ENCODE measurements at places on chromosomes 1 and 21. TPM values are rescaled to one million over a fixed set of nuclear protein-coding genes. Genes with fewer than 3 reads are reported as not detected.

GRCh38 chr1:223129229-223129901, 13.7 kb downstream of the TLR5 start:
- peak; percentile 84 for DNase-seq
- no peaks in the 10 kb centered on the region for H3K27me3 ChIP-seq
- no peaks in the 10 kb centered on the region for H3K36me3 ChIP-seq
- no peak overlapping the region for H3K4me3 ChIP-seq
- no peaks in the 10 kb centered on the region for H3K4me1 ChIP-seq

DMBX1 gene
- not detected for total RNA-seq

DNA sequence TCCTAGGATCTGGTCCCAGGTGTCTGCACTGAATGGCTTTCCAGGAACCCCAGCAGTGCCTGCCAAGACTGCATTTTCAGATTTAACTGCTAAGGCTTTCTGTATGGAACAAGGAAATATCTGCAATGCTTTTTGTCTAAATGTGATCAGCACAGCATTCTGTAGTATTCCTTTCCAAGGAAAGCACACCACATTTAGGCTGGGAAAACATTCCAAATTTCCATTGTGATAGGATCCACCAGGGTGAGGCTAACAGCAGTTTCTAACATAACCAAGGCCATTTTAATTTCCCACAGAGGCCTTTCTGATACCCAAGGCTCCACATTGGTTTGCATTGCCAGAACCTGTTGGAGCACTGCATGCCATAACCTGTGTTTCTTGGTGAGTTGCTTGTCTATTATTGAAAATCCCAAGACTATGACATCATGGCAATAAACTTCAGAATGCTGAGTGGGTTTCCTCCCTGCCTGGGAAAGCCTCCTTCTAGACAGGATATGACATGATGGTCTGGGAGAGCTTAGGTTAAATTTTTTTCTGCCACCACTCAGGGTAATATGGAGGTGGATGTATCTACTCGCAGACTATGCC, 23.3 kb upstream of the PTGFRN start:
- H3K36me3 ChIP-seq, result no peaks in the 10 kb centered on the region
- H3K27me3 ChIP-seq, result no peaks in the 10 kb centered on the region
- no peaks in the 10 kb centered on the region for H3K4me1 ChIP-seq

AIM2 gene
- total RNA-seq, result 0.97 TPM

TNNI3K gene
- 2.8 TPM for total RNA-seq

NUDT17 gene
- 2.7 TPM for total RNA-seq

GRCh38 chr1:26287811-26288210, 7.9 kb downstream of the SH3BGRL3 start:
- H3K4me1 ChIP-seq, result no peaks in the 10 kb centered on the region
- no peak for DNase-seq
- H3K27me3 ChIP-seq, result no peaks in the 10 kb centered on the region
- no peak overlapping the region for H3K4me3 ChIP-seq

DNA sequence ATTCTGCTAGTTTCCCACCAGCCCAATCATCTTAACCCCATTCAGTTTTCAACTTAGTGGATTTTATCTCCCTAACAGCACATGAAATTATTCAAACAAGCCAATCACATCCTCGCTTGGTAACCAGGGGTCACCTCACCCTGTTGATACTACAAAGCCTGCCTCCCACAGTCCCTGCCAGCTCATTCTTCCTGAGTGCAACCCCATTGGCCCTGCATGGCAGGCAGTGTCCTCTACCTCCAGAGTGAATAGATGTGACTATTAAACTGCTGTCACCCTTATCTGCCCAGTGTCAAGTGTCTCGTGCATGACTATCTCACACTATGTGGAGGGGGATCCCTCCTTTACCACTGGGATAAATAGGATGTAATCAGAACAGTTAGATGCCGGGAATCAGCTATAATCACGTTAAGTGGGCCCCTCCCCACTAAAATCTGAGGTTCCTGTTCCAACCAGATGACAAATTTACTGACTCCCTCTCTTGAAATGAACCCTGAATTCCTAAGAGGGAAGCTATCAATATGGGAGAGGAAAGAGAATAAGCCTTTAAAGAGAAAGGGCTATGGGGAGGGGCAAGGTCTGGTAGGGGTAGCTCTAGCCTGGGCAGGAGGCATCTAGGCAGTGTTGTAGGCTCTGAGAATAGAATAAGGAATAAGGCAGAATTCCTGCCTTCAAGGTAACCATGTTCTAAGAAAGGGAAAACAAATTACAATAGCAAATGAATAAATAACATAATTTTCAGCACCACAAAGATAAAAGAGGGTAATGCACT, 155.9 kb downstream of the SLC30A10 start:
- no peak for DNase-seq
- no peak overlapping the region for H3K4me3 ChIP-seq
- no peaks in the 10 kb centered on the region for H3K27me3 ChIP-seq

GRCh38 chr1:186112280-186112679, 262.8 kb downstream of the TPR start:
- H3K4me3 ChIP-seq, result no peak overlapping the region
- H3K27me3 ChIP-seq, result no peaks in the 10 kb centered on the region
- no peak overlapping the region for H3K27ac ChIP-seq

CD1E gene
- total RNA-seq, result not detected

DNA sequence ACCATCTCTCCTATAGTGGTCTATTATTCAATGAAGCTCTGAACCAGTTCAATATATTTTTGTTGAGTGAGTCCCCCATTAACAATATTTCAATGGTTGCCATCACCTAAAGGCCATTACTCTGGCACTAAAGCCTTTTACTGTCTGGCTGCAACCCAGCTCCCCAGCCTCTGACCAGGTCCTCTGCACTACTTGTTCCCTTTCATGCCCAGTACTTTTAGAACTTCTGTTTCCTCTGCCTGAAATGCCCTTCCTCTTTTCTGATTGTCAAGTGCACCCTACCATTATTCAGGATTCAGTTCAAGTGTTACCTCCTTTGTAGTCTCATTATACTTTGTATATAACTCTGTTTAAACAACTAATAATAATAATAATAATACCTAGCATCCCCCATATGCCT, 30.4 kb upstream of the ZFYVE9 start:
- no peaks in the 10 kb centered on the region for H3K36me3 ChIP-seq
- no peak for DNase-seq
- no peaks in the 10 kb centered on the region for H3K27me3 ChIP-seq
- no peaks in the 10 kb centered on the region for H3K4me1 ChIP-seq
- H3K4me3 ChIP-seq, result no peak overlapping the region

DNA sequence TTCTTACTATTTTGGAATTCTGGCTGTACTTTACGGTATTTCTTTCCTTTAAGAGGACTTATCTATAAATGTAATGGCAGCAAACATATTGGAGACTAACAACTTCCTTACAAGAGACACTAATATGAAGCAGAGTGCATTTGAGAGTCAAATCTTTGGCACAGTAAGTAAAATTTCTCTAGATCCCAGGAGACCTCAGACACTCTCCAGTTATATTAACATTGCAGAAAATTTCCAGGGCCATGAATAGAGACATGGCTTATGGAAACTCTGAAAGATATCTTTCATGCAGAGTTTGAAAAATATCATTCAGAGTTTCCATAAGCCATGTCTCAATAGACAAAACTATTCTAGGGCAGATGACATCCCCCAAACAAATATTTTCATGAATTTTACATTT, 51.2 kb downstream of the IL23R start:
- no peaks in the 10 kb centered on the region for H3K36me3 ChIP-seq
- H3K27me3 ChIP-seq, result peaks cover 2% of the 10 kb centered on the region
- no peak overlapping the region for H3K4me3 ChIP-seq
- H3K27ac ChIP-seq, result no peak overlapping the region
- DNase-seq, result no peak

GRCh38 chr1:240242601-240243144, 151.0 kb downstream of the FMN2 start:
- H3K4me3 ChIP-seq, result no peak overlapping the region
- H3K27me3 ChIP-seq, result no peaks in the 10 kb centered on the region

DNA sequence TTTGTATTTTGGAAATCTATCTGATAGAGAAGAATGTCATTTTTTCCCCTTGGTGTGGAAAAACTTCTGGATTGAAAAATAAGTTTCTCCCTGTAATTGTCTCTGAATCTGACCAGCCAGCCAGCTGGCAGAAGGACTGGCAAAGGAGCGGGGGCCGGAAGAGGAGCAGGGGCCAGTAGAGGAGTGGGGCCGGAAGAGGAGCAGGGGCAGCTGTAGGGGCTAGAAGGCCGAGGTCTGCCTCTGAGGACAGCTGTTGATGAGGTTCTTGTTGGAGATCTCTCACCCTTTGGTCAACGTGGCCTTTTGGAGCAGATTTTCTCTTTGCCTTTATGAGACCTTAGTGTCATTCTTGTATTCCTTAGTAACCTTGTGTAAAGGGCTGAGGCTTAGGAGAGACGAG, 121.8 kb downstream of the GALNT2 start:
- DNase-seq, result no peak
- no peak overlapping the region for H3K4me3 ChIP-seq
- H3K27ac ChIP-seq, result peak overlapping the region; percentile 50
- H3K27me3 ChIP-seq, result no peaks in the 10 kb centered on the region
- peaks cover 5% of the 10 kb centered on the region for H3K4me1 ChIP-seq

TMEM269 gene
- 0.13 TPM for total RNA-seq

AGT gene
- 46.1 TPM for total RNA-seq

- no peak overlapping the region for H3K4me3 ChIP-seq
- DNase-seq, result no peak
- H3K36me3 ChIP-seq, result no peaks in the 10 kb centered on the region
- no peak overlapping the region for H3K27ac ChIP-seq
Observed at GRCh38 chr1:39216771-39217170, 12.3 kb downstream of the MACF1 start.

DNA sequence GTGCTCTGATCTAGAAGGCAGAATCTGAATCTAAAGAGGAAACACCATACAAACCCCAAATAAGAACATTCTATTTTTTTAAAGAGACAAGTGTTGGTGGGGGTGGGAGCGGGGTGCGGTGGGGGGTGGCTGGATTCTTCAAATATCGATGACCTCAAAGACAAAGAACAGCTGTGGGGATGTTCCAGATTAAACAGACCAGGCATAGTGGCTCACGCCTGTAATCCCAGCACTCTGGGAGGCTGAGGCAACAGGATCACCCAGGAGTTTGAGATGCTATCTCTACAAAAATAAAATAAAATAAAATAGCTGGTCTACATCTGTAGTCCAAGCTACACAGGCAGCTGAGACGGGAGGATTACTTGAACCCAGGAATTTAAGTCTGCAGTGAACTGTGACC, 5.0 kb downstream of the ATP1A4 start:
- no peak for DNase-seq
- H3K4me3 ChIP-seq, result no peak overlapping the region
- H3K27ac ChIP-seq, result no peak overlapping the region
- no peaks in the 10 kb centered on the region for H3K27me3 ChIP-seq
- H3K4me1 ChIP-seq, result peaks cover 5% of the 10 kb centered on the region

GRCh38 chr1:12619792-12620487, 1.9 kb upstream of the DHRS3 start:
- H3K27ac ChIP-seq, result no peak overlapping the region
- H3K4me1 ChIP-seq, result no peaks in the 10 kb centered on the region
- peak; percentile 94 for DNase-seq
- no peaks in the 10 kb centered on the region for H3K36me3 ChIP-seq

DNA sequence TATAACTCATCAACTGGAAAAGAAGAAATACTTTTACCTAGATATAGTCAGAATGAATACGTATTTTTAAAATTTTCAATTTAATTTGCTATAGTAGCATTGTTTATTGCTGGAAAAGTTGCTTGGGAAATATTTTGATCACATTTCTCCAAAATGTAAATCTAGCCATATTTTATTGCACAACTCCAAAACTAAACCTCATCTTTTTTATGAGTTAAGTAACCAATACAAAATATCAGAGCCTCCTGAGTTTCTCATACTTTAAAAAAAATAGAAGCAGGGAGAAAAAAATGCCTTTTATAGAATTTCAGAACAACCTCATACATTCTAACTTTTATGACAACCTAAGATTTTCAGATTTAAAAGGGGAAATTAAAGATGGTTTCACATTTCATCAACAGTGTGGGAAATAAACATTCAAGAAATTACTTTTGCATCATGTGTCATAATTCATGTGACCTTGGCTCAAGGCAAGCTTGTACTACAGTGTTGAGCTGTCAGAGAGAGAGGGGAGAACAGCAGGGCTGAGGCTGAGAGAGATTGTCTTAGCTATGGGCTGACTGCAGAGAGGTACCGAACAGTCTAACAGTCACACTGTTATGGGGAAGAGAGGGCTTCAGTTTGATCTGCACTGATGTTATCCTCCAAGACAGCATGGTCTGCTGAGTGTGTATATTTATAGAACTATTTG, 519.0 kb downstream of the LTN1 start:
- no peaks in the 10 kb centered on the region for H3K4me1 ChIP-seq
- no peaks in the 10 kb centered on the region for H3K27me3 ChIP-seq
- H3K27ac ChIP-seq, result no peak overlapping the region
- H3K4me3 ChIP-seq, result no peak overlapping the region

GRCh38 chr1:215556996-215557395, 10.1 kb upstream of the KCTD3 start:
- peaks cover 1% of the 10 kb centered on the region for H3K27me3 ChIP-seq
- no peaks in the 10 kb centered on the region for H3K36me3 ChIP-seq
- H3K4me3 ChIP-seq, result no peak overlapping the region
- H3K27ac ChIP-seq, result no peak overlapping the region
- no peaks in the 10 kb centered on the region for H3K4me1 ChIP-seq
- DNase-seq, result no peak

NGF gene
- total RNA-seq, result 17.2 TPM

SNIP1 gene
- total RNA-seq, result 20.3 TPM

CFHR5 gene
- not detected for total RNA-seq

DNA sequence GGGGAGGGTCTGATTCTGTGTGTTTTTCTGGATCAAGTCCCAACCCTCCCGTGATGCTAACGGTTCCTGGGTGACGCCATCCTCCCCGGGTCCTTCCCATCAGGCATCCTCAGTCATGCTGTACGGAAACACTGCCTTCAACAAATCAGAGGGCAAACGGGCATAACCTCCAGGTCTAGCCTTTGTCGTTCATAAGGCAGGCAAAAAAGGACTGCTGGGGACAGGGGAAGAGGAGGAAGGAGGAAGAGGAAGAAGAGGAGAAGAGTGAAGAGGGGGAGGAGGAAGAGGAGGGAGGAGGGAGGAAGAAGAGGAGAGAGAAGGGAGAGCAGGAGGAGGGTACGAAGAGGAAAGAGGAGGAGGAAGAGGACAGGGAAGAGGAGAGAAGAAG, 84.4 kb downstream of the ITPKB start:
- H3K4me1 ChIP-seq, result no peaks in the 10 kb centered on the region
- H3K27ac ChIP-seq, result no peak overlapping the region
- H3K27me3 ChIP-seq, result no peaks in the 10 kb centered on the region
- DNase-seq, result peak; percentile 41

All from aorta (tissue), 5 donors.